ENCODE measurements at places on chromosomes 4 and X.

- no peak for DNase-seq
Measured at GRCh38 chrX:17580539-17581152, 156.6 kb upstream of the SCML1 start.

DNA sequence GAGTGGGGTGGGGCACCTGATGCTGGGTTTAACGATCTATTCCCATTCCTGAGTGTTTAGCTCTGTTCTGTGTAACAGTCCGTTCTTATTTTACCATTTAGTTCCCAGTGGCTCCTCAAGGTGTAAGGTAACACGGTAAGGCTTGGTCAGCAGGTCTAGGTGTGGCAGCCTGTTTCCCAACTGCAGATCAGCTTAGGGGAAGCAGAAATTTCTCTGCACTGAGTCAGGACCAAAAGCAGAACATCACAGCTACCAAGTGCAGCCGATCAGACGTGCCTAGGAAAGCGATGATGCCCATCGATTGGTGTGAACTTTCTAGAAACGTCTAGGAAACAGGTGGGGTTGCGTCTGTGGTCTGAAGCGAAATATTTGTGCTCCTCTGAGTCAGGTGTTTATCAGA is 240.1 kb downstream of the STIM2 start:
- DNase-seq = no peak

GRCh38 chr4:16582526-16582925 is 315.9 kb downstream of the LDB2 start:
- DNase-seq = no peak

DNA sequence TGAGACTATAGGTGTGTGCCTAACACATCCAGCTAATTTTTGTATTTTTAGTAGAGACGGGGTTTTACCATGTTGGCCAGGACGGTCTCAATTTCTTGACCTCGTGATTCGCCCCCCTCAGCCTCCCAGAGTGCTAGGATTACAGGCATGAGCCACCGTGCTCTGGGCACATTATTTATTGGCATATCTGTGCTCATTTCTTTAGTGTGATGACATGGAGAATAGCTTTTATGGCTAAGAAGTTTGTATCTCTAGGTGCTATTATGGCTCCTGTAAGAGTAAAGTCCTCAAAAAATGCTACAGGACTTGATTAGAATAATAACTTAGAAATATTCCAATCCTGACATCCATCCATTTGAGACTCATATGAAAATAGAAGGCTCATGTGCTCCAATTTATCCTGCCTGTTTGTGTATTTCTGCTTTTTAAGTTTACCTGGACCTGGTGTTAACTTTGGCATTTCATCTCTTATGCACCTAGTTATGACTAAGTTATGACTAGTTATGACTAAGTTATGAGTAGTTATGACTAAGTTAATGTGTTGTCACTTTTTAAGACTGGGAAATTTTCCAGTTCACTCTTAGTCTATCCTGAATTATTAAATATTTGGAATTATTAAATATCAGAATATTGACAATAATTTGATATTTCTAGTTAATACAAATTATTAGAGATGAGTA is 36.4 kb upstream of the UNC5C start:
- no peak for DNase-seq

DNA sequence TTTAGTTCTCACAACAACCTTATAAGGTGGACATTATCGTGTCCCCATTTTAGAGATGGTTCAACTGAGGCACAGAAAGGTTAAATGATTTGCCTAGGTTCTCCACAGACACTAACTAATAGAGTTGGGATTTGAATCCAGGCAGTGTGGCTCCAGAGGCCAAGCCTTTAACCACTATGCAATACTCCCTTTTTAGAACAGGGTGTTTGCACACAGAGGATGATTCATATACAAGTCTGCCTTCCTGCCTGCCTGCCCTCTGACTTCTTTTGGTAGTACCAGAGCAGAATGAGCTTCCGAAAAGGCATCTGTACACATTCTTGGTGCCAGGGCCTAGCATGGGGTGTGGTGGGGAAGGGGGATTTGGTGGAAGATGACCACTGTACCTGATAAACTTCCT is 150.8 kb upstream of the ARHGEF9 start:
- no peak for DNase-seq

DNA sequence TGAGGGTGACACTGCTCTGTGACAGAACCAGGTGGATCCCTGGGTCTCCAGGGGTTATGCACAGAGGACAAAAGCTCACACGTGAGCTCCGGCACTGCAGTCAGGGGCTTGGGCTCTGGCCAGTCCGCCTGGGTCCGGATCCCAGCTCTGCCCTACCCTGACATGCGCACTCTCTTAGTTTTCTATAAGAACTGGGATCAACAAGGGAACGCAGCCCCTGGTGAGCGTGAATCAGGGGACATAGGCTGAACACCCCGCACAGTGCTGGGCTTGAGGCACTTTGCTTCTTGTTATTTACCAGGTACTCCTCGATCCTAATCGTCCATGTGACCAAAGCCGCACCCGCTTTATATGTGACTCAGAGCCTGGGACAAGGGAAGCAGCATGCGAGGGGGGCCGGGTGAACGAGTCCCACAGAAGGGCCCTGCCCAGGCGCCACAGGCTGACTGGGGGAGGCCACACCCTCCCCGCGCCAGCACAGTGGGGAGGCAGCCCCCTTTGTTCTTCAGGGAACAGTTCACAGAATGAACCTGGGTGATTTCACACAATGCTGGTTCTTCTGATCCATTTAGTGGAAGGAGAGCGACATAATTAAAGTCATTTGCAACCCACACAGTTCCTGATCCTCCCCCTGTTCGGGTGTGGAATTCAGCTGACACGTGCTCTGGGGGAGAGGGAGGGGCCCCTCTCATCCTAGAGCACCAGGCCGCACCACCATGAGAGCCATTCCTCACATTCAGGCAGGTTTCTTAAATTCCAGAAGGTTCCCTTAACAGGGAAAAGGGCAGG is 55.5 kb downstream of the WFS1 start:
- no peak for DNase-seq

- DNase-seq = no peak
Measured at GRCh38 chrX:102694749-102695148, 17.5 kb upstream of the GPRASP2 start.

- no peak for DNase-seq
Measured at GRCh38 chr4:53552711-53553110, 38.6 kb downstream of the LNX1 start.

DNA sequence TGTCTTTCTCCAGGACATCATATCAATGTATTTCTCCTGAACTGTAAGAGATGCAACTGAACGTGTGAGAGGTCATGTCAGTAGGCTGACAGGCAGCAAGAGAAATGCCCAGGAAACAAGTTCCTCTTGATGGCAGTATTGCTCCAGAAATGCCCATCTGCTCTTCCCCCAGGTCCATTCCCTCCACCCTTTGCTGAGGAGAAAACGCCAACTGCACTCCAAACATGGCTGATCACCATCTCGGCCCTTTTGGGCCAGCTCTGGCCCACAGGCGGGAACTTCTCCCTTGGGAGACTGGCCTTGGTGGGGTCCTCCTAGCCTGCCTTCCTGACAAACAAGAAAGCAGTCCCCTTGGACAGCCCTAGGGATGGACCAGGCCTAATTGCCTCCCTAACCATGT is 276.5 kb upstream of the AGTR2 start:
- peak; percentile 12 for DNase-seq

DNA sequence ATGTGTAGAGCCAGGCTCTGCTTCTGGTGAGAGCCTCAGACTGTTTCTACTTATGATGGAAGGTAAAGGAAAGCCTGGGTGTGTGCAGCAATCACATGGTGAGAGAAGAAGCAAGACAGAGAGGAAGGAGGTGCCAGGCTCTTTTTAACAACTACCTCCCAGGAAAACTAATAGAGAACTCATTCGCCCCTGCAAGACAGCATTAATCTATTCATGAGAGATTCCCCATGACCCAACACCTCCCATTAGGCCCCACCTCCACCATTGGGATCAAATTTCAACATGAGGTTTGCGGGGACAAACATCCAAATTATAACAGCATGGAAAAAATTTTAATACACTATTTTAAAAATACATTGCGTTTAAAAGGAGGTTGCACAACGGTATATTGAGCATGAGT is 24.7 kb upstream of the GRIA3 start:
- DNase-seq = no peak

DNA sequence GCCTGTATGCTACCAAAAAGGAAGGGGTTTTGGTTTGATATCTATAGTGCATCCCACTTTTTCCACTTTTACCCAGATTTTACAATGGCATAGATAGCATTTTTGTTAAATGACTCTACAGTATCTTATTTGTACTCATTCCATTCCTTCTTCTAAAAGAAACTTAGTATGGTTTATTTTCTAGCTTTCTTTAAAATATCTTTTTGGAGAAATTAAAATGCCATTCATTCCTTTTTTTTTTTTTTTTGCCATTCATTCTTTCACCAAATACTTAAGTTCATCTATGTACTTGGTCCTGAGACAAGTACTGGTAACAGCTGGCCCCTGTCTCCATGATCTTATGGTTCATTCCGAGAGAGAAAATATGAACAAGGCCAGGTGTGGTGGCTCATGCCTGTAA is 49.1 kb downstream of the MID1 start:
- no peak for DNase-seq

GRCh38 chr4:37538931-37539330 is 147.2 kb downstream of the RELL1 start:
- DNase-seq = no peak

DNA sequence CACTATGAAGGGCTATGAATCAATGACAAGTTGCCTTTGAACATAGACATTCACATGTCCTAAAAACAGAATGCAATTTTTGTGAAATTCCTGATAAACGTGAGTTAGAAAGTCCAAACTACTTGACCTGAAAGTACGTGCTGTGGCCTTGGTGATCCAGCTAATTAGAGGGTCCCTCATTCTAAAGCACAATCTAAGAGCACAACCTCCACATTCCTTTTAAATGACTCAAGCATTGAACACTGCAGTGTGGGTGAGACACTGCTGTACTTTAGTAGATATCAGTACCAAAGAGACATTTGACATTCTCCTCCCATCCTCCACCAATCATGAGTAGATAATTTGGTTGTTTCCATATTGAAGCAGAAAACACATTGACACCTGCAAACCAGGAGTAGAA is 73.5 kb downstream of the FAM47B start:
- no peak for DNase-seq

DNA sequence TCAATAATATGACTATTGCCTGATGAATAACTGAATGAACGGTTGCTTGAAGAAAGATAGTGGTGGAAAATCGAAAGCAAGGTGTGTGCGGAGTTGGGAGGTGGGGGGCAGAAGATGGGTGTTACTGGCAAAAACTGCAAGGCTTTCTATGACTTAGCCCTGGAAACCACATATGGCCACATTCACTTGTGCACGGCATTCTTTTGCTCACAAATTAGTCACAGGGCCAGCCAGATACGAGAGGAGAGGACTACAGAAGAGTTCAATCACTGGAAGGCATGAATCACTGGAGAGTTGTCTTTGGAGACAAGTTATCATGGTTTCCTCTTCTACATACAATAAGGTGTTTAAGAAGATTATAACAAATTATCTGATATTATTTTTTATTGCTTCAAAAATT is 626.5 kb upstream of the CPEB2 start:
- no peak for DNase-seq

DNA sequence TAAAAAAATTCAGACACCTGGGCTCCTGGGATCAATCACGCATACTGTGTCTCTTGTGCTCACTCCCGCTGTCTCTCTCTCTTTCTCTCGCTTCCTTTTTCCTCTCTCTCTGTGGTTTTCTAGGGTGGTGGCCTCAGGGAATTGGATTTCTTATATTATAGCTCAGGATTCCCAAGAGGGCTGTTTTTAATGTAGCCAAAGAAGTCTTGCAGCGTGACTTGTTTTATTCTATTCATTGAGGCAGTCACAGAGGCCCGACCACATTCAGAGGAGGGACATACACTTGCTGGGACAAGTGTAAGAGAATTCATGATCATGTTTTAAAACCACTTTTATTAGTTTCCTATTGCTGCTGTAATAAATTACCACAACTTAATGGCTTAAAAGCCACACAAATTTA is 59.4 kb downstream of the HPF1 start:
- no peak for DNase-seq

GRCh38 chr4:99324979-99325378 is 3.8 kb upstream of the ADH1B start:
- DNase-seq = peak; percentile 85

DNA sequence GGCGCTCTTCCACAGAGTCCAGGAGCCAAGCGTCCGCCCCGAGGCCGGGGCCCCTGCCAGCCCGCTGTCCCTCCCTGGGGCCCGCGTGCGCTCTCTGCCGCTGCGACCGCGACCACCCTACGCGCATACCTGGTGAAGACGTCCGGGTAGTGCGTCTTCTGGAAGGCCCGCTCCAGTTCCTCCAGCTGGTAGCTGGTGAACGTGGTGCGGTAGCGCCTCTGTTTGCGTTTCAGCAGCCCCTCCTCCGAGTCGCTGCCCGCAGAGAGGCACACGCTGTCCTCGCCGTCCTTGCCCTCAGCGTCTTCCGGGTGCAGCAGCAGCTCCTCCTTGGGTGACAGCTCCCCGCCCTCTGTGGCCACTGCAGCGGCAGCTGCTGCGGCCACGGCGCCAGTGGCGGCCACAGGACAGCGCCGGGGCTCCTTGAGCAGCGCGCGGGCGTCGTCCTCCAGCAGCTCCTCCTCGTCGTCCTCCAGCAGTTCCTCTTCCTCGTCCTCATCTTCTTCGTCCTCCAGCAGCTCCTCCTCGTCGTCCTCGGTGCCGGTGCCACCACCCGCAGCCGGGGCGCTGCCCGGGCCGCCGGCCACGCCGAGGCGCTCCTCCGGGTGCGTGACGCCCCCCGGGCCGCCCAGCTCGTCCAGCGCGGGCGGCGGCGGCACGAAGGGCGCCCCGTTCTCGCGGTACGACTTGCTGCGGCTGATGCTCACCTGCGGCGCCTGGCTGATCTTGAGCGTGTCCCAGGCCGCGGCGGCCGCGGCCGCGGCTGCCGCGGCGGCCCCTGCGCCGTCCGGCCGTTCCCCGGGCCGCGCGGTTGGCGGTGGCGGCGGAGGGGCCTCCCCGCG is 2.8 kb downstream of the ARX start:
- no peak for DNase-seq

DNA sequence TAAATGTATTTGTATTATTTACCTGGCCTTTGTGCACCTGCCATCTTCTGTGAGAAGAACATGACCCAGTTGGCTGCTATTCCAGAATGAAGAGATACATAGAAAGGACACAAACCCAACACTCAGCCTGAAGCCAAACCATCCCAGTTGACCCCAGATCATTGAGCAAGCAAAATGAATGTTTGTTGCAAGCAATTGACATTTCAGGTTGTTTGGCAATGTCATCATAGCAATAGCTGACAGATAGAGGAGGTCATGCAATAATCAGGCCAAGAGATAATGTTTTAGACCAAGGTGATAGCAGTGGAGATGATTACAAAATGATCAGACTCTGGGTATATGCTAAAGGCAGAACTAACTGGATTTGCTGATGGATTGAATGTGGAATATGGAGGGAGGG is 71.2 kb upstream of the TMEM164 start:
- no peak for DNase-seq
